ENCODE measurements at places on chromosomes 4 and X.

DNA sequence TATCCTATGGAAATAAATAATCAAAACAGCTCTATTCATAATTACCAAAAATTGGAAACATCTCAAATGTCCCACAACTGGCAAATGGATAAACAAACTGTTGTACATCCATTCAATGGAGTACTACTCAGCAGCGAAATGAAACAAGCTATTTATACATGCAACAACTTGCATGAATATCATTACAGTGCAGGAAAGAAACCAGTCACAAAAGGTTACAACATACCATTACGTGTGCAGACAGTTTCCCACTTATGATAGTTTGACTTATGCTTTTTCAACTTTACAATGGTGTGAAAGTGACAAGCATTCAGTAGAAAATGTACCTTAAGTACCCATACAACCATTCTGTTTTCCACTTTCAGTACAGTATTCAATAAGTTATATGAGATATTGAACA is 82.3 kb downstream of the NEK1 start:
- DNase-seq, result no peak

GRCh38 chrX:10198254-10198653 is 41.5 kb downstream of the CLCN4 start:
- no peak for DNase-seq

DNA sequence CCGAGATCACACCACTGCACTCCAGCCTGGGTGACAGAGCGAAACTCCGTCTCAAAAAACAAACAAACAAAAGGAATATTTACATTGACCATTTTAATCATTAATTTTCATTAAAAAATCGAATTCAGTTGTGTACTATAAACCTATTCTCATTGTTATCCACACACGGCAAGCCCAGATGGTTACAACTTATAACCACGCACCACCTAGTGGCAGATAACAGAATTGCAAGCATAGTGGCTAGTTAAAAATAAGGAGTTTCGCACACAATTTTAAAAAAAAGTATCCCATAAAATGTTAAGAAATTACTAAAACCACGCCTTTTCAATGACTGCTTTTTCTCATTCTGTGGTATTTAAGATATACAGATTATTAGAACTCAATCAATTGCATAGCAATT is 25.4 kb downstream of the MBNL3 start:
- DNase-seq, result no peak

- DNase-seq, result no peak
Observed at GRCh38 chr4:37988670-37989069, 28.5 kb downstream of the PTTG2 start.

GRCh38 chr4:139596034-139596683 is 40.1 kb upstream of the SETD7 start:
- DNase-seq, result no peak

Data from renal cortex interstitium (tissue), 15 donors.